ENCODE measurements at places on chromosomes 7 and 10. TPM values are rescaled to one million over a fixed set of nuclear protein-coding genes. Genes with fewer than 3 reads are reported as not detected.

EPHB4 gene
- total RNA-seq = 31.4 TPM

MUC3A gene
- 0.74 TPM for total RNA-seq

DNA sequence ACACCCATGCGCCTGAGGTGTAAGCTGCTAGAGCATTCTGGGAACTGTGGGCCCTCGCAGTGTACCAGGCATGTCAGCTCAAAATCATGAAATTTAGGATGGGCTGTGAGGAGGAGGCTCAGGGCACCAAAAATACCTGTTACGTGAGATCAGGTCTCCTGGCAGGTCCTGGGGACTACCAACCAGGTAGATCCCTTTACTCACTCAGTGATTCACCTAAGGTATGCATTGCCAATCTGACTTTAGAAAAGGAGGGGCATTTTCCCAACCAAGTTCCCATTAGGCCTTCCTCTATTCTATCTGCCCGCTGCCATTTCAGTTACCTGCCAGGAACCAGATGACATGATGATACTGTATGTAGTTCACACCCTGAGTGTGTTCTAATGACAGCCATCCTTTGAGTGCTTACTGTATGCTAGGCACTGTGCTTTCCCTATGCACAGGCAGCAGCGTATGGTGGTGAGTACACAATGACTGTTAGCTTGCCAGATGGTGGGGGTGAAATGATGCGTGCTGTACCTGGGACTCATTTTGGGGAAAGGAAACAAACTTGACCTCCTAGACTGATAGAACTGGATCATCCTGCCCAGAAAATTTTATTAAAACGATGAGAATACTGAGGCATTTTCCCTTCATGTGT, 62.0 kb downstream of the CFAP58 start:
- no peak for DNase-seq

DNA sequence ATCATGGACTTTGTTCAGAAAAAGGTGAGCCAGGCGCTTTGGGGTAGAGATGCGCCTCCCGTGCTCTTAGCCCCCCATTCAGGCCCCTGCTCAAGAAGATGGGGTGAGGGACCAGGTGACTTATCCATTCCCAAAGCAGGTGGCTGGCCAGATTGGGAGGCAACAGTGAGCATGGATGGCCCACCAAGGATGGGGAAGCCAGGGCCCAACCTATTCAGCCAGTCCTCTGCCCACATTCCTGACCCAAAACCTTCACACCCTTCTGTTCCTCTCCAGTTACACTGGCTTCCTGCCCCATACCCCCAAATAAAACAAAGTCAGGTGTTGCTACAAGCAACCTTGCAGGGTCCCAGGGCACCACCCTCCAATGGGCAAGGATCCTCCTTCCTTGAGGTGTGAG, 44.4 kb downstream of the TSPAN15 start:
- DNase-seq = peak; percentile 36

- no peak for DNase-seq
Measured at GRCh38 chr10:93064874-93065660, 4.5 kb downstream of the CYP26C1 start.

DNA sequence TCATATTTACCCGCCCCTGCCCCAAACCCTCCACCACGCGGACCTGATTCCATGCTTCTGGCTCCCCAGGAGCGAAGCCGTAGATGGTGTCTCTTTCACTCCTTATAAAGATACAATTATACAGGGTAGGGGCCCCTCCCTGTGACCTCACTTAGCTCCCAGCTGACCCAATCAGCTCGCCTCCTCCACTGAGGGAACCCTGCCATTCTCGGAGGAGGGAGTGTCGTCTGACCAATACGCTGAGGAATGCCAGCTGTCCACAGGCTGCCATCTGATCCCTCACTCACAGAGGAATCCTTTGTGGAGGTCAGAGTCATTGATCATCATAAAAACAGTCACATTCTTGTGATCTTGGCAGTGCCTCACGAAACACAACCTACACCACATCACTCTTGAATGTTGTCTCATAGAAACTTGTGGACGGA, 67.5 kb upstream of the INSIG1 start:
- DNase-seq = peak; percentile 54

- DNase-seq = no peak
Measured at GRCh38 chr10:82757397-82757796, 882.4 kb downstream of the NRG3 start.
